Inflammatory macrophage treated with lipopolysaccharide for 4 hours (primary cell): ENCODE measurements at places on chromosomes 1 and 21.

- DNase-seq: no peak
Measured at GRCh38 chr1:235901461-235901860, 34.8 kb upstream of the LYST start.

GRCh38 chr1:232812560-232812959 is 7.3 kb downstream of the MAP10 start:
- DNase-seq: no peak

GRCh38 chr21:22855581-22855980 is 1857.4 kb downstream of the NCAM2 start:
- no peak for DNase-seq

- DNase-seq: no peak
Measured at GRCh38 chr21:42466700-42467099, 29.3 kb downstream of the RSPH1 start.

- DNase-seq: no peak
Measured at GRCh38 chr1:176142973-176143372, 64.1 kb downstream of the COP1 start.

- DNase-seq: peak; percentile 72
Measured at GRCh38 chr1:92749024-92749634, 35.8 kb downstream of the EVI5 start.

DNA sequence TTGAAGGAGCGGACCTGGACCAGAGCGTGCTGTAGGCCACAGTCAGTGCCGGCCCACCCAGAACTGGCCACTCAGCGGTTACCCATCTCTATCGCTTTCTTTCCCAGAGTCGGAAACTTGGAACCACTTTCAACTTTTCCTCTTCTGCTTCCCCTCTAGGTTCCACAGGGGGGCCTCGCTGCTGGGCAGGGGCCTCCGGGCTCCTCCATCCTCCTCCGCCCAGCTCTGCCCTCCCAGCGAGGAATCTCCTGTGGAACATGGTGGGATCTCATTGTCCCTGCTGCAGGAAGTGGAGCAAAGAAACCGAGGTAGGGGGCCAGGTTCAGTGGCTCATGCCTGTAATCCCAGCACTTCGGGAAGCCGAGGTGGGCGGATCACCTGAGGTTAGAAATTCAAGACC is 139.2 kb downstream of the ETS2 start:
- DNase-seq: no peak

- peak; percentile 51 for DNase-seq
Measured at GRCh38 chr1:200512191-200512590, 102.4 kb upstream of the ZNF281 start.

GRCh38 chr21:45152265-45152746 is 77.9 kb downstream of the ADARB1 start:
- DNase-seq: peak; percentile 87

DNA sequence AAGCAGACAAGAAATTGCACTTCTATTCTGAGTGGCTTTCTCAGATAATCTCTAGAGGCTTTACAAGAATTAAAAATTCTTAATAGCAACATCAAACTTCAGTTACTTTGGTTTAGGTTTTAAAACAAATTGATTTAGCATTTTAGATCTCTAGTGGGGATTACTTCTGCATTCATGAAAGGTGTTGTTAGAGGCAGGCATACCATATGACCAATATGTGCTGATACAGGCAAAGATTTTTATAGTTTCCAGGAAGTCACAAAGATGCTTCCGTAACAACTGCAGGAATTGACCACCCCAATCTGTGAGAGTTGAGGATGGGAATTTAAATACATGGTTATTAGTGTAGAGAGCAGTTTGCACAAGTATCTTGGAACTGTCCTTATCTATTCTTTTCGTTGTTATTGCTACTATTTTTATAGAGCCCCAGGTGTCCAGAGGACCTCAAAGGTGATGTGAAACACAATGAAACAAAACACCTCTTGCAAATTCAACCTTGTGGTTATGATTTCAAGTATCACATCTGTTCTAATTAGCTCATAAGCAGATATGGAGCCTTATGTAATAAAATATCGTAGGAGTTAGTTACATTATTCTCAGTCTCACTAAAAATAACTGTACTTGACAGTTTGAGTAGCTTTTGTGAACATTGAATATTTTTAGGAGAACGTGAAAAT is 512.7 kb upstream of the ADGRL4 start:
- no peak for DNase-seq

- DNase-seq: no peak
Measured at GRCh38 chr1:57131701-57132394, 166.0 kb upstream of the C8B start.

DNA sequence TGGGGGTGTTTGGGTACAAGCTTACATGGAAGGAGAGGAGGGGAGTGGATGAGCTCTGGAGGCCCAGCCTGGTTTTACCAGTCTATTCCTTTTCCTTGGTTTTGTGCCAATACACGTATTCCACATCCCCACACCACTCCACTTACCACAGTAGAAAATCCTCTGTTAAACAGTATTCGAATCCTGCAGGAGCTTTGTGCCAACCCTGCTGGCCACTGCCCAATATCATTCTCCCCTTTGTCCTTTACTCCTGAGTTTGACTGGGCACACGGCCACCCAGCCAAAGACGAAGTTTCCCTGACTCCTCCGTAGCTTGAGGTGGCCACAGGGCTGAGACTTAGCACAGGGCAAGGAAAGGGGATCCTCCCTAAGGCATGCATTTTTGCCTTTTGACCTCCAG is 61.6 kb downstream of the TMCO4 start:
- no peak for DNase-seq

GRCh38 chr21:34179204-34179935 is 106.0 kb downstream of the MRPS6 start:
- DNase-seq: no peak

DNA sequence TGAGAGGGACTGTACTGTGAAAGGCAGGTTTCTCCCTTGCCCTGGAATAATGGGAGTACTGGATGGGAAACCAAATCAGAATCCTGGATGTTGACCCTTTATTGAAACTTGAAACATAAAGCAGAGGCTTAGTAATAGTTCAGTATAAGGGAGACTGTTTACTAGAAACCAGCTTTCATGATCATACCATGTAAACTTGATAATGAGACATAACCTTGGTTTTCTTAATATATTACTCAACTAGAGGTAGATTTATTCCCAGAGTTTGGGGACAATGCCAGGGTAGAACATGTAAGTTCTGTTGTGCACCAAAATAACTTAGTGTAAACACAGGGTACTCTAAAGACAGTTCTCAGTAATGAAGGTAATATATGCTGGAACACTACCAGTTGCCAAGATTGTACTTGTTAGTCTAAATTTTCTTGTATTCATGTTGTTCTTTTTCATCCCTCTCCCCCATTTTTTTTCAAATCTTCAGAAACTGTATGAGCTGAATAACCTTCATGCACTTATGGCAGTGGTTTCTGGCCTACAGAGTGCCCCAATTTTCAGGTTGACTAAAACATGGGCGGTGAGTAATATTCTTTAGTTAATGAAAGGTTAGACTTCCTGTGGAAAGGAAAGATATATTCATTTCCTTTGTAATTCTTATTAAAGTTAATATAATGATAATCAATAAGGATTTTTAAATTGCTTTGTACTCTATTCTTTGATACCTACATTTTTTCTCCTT is 49.6 kb downstream of the ANGPTL1 start:
- DNase-seq: no peak

GRCh38 chr1:234999513-234999940 is 129.1 kb downstream of the TOMM20 start:
- no peak for DNase-seq

DNA sequence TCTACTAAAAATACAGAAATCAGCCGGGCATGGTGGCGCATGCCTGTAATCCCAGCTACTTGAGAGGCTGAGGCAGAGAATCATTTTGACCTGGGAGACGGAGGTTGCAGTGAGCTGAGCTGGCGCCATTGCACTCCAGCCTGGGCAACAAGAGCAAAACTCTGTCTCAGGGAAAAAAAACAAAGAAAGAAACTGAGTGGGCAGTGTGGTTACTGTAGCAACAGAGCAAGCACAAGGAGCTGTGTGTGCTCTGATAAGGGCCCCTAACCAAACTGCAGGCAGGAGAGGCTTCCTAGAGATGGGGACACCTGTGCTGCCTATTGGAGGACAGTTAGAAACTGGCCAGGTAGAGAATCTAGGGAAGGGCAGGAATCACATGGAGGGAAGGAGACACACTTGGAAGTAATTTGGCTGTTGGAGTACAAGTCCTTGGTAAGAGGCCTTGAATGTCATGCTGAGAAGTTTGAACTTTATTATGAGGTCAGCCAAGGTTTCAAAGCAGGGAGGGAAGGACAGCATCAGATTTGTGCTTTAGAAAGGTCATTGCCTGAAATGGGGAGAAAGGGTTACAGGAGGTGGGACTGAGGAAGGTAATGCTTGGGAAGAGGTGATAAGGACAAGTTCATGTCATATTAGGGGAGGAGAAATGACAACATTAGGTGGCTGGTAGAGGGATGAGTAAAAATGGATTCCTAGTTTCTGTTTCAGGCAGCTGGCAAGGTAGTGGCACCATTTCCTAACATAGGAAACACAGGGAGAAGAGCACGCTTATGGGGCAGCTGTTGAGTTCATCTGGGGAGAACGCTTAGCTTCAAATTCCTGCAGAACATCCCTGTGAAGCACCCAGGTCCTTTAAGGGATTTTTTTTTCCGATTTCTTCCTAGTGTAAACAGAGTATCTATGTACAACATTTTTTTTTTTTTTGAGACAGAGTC is 69.2 kb upstream of the ARTN start:
- DNase-seq: no peak

DNA sequence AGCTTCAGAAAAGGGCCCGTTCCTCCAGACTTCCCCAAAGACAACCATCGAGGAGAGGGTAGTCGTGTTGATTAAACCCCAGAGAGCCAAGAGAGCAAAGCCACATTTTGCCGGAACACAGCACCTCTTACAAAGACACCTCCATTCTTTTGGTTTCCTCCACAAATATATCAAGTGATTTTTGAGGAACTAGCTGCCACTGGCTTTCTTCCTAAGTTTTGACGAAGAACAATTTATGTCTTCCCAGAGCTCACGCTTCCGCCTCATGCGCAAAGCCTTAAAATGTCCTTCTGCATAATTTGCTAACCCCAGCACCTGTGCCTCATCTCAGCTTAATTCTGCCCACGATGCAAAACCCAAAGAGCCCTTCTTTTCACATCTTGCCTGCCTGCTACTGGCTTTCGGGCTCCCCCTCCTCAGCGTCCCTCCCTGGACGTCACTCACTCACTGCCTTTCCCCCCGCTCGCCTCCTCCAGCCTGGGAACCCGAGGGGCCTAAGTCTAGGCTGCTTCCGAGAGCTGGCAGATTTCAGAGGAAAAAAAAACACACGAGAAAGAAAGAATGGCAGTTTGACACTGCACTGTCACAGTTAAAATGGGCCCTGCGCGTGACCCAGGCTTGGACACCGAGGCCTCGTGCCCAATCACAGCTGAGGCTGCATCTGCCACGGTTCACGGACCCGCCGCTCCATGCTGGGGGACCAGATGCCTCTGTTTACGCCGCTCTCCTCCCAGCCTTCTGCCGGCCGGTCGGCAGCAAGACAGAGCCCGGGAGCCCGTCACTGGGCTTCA is 77.6 kb upstream of the IFNAR2 start:
- DNase-seq: peak; percentile 22

DNA sequence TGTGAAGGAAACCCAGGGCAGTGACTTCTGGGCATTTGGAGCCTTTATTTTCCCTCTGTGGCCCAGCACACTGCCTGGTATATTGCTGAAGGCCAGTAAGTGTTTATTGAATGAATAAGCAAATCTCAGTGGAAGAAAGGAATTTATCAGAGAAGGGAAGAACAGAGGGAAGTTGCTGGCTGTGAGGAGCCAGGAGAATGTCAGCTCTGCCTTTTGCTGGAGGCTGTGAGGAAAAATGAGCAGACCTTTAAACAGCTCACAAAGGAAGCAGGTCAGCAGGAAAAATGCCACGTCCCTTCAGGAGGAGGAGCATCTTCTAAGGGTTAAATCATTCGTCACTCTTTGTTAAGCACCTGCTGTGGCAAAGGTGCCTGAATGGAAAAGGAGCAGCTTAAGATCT is 75.9 kb downstream of the GIPC2 start:
- no peak for DNase-seq

DNA sequence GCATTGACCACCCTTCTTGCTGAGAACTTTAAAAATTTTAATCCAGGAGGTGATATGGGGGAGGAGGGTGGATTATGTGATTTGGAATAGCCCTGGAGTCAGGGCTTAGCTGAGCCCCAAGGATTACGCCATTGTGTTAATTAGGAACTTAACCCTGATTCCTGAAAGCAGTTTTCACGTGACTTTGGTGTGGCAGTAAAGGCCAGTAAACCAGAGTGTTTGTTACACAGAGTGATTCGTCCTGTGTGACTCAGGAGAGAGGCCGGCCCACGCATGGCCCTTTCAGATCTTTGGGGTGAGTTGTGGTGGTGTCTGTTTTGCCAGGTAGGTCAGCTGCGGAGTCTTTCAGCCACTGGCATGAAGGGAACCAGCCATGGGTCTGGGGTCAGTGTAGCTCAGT is 107.6 kb downstream of the NOS1AP start:
- DNase-seq: peak; percentile 32

DNA sequence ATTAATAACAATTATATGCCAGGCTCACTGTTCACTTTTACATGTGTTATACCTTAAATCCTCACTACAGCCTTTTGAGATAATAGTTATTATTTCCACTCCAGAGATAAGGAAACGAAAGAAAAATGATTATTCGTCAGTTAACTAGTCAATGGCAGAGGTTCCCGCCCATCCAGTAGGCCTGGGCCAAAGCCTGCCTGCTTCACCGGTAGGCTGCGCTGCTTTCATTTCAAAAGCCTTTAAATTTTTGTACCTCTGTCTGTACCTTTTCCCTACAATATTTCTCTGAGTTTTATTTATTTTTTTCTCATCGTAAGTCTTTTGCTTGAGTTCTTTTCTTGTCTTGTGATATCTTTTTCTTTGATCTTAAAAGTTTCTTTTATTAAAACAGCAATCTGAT is 3.6 kb downstream of the GPR52 start:
- no peak for DNase-seq

GRCh38 chr1:218496561-218496960 is 151.4 kb downstream of the TGFB2 start:
- DNase-seq: no peak

DNA sequence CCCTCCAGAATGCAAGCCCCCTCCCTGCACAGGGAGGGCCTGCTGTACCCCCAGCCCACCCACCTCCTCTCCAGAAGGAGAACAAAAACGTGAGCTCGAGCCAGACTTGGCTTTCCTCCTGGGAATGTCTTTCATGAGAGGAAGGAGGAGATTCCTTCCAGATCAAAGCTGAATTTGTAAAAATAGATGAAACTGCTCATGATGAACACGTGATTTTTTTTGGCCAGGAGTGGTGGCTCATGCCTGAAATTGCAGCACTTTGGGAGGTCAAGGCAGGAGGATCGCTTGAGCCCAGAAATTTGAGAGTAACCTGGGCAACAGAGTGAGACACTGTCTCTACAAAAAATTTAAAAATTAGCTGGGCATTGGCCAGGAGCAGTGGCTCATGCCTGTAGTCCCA is 21.8 kb downstream of the GPR157 start:
- DNase-seq: no peak

GRCh38 chr1:147062956-147063355 is 109.3 kb downstream of the PRKAB2 start:
- no peak for DNase-seq

DNA sequence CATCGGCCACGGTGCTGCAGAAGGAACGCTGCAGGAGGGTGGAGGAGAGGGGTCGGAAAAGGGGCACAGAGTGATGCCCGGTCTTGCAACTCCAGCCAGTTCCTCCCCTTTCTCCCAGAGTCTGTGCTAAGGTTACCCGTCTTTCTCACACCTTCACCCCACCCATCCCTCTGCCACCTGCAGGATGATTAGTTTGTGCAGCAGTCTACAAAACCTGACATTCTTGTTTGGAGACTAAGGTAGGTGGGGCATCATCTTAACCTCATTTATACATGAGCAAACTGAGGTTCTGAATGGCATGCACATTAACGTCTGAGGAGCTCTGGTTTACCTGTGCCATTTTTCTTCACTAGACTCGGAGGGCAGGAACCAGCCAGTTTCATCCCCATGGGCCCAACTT is 232.3 kb downstream of the GRIK3 start:
- no peak for DNase-seq
